ENCODE measurements at places on chromosomes 2 and 18.

GRCh38 chr2:112047537-112048235 is 7.4 kb upstream of the TMEM87B start:
- no peak for DNase-seq

DNA sequence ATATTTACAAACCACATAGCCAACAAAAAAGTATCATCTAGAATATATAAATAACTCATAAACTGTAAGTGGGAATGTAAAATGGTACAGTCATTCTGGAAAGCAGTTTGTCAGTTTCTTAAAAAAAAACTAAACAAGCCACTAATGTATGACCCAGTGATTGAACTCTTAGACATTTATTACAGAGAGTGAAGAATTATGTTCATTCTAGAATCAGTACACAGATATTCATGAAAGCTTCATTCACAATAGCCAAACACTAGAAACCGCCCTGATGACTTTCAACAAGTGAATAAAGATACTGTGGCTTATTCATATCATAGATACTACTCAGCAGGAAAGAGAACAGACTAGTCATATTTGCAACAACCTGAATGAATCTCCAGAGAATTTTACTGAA is 1541.5 kb downstream of the LRP1B start:
- no peak for DNase-seq

DNA sequence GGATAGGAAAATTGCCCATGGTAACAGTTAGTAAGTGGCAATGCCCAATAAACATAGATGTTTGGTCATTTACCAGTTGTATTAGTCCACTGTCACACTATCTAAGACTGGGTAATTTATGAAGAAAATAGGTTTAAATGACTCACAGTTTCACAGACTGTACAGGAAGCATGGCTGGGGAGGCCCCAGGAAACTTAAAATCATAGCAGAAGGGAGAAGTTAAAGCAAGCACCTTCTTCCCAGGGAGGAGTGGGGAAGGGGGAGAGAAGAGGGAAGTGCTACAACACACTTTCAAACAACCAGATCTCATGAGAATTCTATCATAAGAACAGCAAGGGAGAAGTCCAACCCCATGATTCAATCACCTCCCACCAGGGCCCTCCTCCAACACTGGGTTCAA is 23.4 kb downstream of the NR4A2 start:
- DNase-seq = no peak

DNA sequence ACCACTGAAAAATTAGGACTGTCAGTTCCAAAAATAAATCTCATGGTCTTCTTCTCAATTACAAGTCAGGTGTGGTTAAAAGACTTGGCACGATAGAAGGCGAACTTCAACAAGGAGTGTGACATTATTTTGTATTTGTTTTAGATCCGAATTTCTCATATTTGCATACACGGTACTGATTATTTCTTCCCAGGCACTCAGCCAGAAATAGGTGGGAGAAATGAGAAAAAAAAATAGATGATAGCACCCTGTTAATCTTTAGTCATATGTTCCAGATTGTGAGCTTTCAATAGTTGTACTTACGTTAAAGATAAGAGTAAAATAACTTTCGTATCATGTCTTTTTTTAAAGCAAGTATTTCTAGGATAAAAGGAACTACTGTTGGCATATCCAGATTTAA is 106.1 kb downstream of the DTNA start:
- DNase-seq = no peak

- DNase-seq = no peak
Observed at GRCh38 chr2:111653913-111654312, 230.1 kb downstream of the ANAPC1 start.

- no peak for DNase-seq
Observed at GRCh38 chr2:47160660-47161059, 5.6 kb upstream of the STPG4 start.

DNA sequence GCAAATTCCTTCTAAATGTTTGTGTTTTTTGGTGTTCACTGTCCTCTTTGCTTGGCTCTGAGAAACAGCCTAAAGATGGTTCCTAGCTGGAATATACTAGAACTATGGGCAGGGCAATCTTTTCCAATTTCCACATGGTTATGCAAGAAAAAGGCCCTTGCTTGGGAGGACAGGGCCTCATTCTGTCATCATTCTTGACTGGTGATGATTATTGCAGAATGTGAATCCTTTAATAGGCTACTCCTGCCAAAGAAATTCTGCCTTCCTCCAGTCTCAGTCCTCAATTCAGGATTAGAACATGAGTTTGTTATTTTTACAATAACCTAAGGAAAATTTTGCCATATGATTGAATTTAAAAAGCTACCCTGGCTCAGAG is 218.7 kb downstream of the HNMT start:
- DNase-seq = no peak

- DNase-seq = peak; percentile 59
Observed at GRCh38 chr2:173982918-173983317, 17.7 kb upstream of the SP3 start.

- peak; percentile 31 for DNase-seq
Observed at GRCh38 chr18:74980669-74981068, 228.3 kb downstream of the PTGR3 start.

DNA sequence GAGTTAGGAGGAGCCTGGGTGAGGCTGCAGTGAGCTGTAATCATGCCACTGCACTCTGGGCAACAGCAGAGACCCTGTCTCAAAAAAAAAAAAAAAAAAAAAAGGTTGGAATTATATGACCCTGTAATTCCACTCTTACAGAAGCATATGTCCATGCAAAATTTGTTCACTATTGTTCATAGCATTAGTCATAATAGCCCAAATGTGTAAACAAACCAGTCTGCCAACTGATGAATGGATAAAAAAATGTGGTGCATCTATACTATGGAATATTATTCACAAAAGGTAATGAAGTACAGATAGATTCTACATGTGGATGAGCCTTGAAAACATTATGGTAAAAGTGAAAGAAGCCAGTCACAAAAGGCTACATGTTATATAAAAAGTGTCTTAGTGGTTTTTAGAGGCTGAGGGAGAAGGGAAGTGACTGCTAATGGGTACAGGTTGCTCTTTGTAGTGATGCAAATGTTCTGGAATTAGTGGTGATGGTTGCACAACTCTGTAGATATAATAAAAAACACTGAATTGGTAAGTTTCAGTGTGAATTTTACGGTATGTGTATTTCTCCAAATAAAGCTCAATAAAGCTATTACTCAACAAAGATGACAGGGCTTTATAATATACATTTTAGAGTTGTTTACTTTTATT is 9.4 kb downstream of the COA5 start:
- no peak for DNase-seq

GRCh38 chr2:1736997-1737480 is 7.3 kb downstream of the PXDN start:
- DNase-seq = no peak

DNA sequence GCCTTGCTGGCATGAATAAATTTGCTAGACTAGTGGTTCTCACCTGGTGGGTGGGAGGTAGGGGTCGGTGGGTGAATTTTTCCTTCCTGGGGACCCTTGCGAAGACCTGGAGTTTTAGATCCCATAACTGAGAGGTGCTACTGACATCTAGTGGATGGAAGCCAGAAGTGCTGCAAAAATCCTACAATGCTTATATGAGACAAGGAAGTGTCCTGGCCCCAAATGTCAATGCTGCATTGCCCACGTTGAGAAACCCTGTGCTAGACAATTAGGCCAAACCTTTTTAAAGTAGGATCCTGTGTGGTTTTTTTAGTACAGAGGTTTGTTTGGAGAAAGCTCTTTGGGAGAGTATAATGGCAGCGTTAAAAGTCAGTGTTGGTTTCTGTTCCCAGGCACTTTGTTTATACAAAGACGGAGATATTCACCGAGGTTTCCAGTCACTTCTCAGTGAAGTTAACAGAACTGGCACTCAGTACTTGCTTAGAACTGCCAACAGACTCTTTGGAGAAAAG is 9.6 kb downstream of the SERPINB8 start:
- DNase-seq = peak; percentile 85

DNA sequence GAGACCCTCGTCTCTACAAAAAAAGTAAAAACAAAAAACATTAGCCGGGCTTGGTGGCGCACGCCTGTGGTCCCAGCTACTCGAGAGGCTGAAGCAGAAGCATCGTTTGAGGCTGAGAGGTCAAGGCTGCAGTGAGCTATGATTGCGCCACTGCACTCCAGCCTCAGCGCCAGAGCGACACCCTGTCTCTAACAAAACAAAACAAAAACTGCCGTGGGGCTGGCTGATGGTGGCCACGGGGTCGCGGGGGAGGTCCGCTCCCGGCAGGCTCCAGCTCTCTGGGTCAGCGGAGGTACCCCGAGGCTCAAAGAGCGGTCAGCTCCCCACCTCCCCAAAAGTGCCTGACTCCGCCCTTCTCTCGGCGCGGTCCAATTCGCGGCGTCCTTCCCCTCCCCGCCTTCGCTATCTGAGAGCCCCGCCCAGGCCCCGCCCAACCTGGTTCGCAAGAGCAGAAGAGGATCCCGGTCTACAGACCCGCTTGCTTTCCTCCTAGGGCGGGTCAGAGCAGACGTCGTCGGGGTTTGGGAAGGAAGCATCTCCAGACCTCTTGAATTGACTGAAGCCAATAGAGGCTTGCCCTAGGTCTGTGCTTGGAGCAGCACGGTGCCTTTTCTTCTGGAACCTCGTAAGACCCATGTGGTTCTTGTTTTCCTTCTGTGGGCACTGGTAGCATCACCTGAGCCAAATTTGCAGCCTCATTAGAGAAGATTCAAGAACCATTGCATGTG is 7.8 kb downstream of the RAX start:
- no peak for DNase-seq

DNA sequence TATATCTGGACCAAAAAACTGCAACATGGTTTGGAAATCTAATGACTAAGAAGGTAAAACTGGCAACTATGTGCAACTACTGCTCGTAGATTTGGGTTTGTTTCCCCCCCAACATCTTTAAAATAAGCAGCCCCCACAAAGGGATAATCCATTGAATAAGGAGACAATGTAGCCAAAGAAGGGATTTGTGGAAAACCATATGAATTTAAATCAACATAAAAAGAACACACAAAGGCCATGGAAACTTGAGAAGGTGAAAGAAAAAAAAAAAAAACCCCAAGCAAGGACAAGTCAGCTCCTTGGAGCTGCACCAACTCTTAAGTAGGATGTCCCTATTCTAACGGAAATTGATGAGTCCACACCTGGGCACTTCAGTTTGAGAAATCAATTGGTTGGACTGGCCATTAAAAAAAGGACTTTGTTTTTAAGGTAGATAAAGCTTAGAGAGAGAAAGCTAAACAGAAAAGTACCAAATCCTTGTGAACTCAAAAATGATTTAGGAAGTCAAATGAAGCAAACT is 53.7 kb upstream of the ST8SIA5 start:
- DNase-seq = no peak

- no peak for DNase-seq
Observed at GRCh38 chr2:854460-854859, 96.2 kb upstream of the SNTG2 start.

DNA sequence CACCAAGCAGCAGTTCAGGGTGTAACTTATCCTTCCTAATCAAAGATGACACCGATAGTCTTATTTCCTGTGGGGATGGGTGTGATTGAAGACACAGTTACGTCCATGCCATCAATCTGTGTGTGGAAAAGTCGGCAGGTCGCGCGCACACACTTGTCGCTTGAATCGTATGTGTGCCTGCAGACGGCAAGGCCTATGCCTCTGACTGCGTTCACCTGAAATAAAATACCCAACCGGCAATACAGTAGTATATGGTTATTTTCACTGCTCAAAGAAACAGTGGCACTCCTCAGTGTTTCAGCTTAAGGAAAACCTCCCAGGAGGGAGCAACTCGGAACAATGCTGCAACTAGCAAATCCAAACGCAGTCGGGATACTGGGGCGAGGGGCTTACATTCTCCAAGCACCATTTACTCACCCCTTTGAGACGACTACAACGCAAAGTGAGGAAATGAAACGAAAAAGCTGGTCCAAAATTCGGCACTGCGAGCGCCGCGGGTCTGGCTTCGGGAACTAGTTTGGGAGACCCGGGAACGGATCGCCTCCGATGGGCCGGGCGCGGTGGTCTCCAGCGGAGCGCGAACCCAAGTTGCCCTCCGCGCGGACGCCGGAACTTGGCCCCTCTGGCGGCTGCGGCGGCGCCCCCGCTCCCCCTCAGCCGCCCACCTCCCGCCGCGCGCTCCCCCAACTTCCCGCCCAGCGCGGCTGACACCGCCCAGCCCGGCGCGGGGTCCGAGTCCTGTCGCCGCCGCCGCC is 675 bp downstream of the PRKD3 start:
- DNase-seq = peak; percentile 40

GRCh38 chr18:58335223-58335622 is 291.2 kb downstream of the NEDD4L start:
- DNase-seq = no peak

- no peak for DNase-seq
Observed at GRCh38 chr18:49833814-49834213, 20.5 kb upstream of the ACAA2 start.

- no peak for DNase-seq
Observed at GRCh38 chr18:27556741-27557140, 371.6 kb upstream of the CHST9 start.

DNA sequence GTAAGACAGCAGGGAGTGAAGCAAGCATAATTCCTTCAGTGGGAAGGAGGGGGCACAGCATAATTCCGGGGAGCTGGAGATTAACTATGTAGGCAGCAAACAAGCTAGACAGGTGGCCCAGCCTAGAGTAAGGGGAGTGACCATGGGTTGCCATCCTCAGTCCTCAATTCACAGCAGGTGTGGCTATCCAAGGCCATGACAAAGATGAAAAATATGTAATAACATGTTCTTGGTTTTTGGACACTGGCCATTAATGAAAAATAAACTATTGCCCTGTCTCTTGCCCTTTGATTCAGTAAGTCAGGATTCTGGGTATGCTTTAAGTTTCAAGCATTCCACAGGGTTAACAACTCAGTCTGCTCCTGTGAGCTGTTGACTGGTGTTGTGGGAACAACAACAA is 65.0 kb downstream of the CYP1B1 start:
- DNase-seq = no peak

GRCh38 chr18:11327391-11328009 is 178.1 kb upstream of the PIEZO2 start:
- peak; percentile 36 for DNase-seq

DNA sequence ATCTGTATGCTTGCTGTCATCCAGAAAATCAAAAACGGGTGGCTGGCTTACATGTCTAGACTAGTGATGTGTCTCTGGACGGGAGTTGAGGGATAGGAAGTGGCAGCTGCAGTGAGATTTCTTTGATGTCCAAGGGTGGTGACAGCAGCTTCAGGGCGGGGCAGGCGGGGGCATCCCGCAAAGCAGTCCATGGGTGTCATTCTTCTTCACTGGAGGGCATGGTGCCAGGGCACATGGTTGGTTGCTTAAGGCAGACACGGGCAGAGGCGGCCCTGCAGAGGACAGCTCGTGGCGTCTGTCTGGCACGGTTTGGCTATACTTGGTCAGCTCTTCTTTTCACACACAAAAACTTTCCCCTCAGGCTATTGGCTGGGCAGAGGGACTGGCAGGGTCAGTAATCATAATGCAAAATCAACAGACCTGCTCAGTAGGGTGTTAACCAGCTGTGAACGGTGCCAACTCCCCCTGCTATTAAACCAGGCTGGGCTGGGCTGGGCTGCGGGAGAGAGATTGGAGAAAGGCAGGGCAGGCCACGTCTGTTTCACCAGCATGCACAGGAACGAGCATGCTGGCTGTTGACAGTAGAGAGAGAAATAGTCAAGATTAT is 63.7 kb downstream of the COL4A3 start:
- peak; percentile 35 for DNase-seq

All from pons (tissue), 1 donor.